Naive thymus-derived CD8-positive, alpha-beta T cell (primary cell): ENCODE measurements at places on chromosomes 3 and 15. TPM values are rescaled to one million over a fixed set of nuclear protein-coding genes. Genes with fewer than 3 reads are reported as not detected.

NEK11 gene
- polyA plus RNA-seq = 0.82 TPM

COL6A6 gene
- not detected for polyA plus RNA-seq

ZPLD1 gene
- not detected for polyA plus RNA-seq

SLC28A2 gene
- not detected for polyA plus RNA-seq

RGMA gene
- not detected for polyA plus RNA-seq

DNA sequence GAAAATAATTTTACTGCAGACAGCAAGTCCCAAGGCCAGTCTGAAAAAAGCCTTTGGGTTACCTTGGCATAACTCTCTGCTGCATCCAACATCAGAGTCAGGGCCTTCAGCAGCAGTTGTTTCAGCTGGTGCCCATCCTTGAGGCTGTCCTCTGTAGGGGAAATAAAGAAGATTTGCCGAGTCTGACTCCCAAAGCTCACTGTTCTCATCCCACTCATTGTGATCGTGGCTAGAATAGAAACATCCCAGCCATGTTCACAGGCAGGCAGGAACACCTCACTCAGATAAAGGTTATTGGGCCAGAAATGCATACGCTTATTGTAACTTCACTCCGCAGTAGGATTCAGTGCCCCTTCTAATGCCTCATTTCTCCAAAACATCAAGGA, 29.2 kb downstream of the EIF3J start:
- DNase-seq = no peak

- no peak for DNase-seq
These were observed 3.2 kb upstream of the SENP2 start for GRCh38 chr3:185582871-185583270.

DNA sequence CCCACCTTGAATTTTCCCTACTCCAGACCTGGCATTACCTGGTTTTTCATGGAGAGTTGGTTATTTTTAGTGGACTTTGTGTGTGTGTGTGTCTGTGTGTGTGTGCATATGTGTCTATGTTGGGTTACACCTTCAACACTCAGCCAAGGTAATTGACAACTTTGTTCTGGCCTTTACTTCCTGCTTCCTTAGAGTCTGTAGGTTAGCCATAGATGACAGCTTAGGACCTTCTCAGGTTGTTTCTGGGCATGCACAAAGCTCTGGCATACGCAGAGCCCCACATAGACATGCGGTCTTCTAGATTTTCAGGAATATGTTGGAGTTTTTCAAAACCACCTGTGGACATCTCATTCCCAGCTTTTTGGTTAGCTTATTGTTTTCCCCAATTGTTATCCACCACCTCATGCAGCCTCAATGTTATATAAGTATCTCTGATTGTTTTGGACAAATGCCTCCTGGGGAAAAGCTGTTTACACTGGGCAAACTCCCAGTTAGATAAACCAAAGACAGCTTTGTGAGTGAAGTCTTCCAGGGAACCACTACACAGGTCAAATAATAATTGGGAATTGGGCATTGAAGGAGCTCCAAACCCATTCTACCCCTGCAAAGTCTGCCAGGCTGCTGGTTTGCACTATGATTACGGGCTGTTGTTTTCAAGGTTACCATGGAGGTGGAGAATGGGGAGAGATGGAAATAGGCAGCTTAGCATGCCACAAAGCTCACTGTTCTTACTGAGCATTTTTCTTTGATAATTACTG, 201.2 kb downstream of the ADAMTSL3 start:
- DNase-seq = no peak

DNA sequence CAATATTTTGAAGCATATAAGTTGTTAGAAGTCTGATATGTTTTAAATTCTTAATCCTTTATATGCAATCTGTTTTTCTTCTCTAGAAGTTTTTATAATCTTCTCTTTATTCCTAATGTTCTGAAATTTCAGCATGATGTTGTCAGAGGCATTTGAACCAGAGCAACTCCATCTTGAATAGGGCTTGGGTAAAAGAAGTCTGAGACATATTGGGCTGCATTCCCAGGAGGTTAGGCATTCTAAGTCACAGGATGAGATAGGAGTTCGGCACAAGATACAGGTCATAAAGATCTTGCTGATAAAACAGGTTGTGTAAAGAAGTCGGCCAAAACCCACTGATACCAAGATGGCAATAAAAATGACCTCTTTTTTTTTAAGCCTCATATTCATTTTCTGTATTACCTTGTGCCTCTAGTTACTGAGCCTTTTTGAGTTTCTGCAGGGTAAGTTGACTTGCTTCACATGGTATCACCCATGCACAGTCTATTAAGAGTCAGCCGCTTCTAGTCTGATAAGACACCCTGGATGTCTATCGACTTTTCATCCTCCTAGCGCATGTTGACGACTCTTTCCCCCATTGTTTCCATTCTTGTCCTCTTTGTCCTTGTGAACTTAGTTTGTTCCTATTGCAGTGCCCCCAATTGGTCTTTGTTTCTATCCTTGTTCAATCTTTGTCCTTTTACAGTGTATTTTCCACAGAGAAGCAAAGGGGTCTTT, 80.8 kb upstream of the RNU6-1 start:
- DNase-seq = no peak

GRCh38 chr15:53644660-53645059, 114.8 kb downstream of the WDR72 start:
- DNase-seq = no peak

DNA sequence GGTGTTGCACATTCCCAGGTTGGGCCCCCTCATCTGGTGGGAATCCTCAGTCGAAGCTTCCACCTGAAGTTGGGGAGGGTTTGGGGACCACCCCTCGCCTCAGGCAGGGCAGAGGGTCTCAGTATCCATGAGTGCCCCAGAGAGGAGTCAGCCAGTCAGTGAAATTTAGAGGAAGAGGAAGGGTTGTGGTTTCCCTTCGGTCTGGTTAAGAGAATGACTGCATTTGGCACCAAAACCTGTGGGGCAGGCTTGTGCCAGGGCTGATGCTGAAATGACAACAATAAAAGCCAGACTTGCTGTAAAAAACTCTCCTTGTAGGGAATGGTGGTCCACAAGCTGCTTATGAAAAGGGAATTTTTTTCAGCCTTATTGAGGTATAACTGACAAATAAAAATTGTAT, 22.6 kb downstream of the LMCD1 start:
- DNase-seq = no peak

GRCh38 chr3:21613372-21614070, 137.5 kb downstream of the ZNF385D start:
- no peak for DNase-seq

DNA sequence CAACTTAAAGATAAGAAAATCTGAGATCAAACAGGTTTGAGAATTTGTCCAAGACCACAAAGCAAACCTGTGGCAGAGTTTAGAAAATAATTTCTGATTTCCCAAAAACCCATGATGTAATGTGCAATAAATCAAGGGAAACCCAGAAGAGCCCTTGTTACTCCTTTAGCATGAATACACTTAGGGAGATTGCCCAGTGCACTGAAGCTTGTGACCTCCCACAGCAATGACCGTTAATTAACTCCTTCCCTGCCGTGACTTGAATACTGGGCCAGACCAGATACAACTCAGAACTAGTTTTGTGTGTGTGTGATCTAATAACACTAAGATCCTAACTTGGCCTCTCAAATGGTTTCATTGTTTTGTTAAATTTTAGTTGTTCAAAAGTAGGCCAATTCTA, 2.5 kb downstream of the PRKAR2A start:
- no peak for DNase-seq

- DNase-seq = no peak
These were observed 3.3 kb upstream of the GMNC start for GRCh38 chr3:190865828-190866227.

DNA sequence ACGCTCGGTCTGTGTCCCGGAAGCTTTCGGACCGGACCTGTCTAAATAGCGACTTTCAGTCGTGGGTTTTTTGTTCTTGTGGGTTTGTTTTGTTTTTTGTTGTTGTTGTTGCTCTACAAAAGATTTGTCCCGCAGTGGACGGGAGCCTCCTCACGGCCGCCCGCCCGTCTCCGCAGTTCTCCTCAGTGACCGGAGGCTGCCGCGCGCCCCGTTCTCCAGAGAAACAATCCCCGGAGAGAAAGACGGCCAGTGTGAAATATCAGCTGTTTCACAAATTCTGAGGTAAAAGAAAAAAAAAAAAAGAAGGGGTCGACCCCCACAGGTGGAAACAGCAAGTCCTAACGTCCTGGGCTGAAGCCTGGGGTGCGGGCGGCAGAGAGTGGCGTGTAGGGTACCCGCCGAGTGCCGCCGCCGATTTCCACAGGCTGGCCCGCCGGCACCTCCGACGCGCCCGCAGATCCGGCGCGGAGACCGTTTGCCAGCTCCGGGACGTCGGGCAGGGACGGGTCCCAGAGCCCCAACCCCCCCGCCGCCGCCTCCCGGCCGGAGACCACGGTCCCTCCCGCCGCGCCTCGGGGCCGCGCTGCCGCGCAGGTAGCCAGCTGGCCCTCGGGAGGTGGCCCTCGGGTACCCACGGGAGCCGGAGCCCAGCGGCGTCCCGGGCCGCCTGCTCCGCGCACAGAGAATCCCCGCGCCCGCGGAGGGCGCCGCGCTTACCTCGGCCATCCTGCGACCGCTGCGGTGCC, 478 bp downstream of the BNC1 start:
- DNase-seq = no peak

GRCh38 chr3:188530226-188530625, 376.3 kb downstream of the LPP start:
- DNase-seq = no peak

DNA sequence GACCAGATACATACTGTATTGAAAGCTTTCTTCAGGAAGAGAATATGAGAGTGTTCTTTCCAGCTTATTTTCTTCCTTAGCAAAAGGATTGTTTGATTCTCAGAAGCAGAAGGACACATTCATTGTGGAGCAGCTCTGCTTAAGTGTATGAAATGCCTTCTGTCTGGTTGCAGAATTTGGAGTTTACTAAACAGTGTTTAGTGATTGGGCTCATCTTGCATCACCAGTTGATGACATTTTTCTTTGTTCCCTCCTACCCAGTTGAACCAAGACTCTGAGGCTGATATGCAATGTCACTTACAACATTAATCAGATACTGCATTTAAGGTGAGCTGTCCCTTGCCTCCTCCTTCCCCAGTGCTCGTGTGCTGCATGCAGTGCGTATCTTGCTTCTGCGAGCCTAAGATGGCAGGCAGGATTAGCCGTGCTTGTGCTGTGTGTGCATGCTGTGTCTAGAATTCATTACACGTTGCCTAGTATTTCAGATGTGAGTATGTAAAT, 18.4 kb downstream of the ZBTB38 start:
- DNase-seq = no peak
